Glutamatergic neuron (in vitro differentiated cells): ENCODE measurements at places on chromosomes 1 and 21. TPM values are rescaled to one million over a fixed set of nuclear protein-coding genes. Genes with fewer than 3 reads are reported as not detected.

TNNI3K gene
- not detected for total RNA-seq

STK40 gene
- total RNA-seq: 52.9 TPM

DNA sequence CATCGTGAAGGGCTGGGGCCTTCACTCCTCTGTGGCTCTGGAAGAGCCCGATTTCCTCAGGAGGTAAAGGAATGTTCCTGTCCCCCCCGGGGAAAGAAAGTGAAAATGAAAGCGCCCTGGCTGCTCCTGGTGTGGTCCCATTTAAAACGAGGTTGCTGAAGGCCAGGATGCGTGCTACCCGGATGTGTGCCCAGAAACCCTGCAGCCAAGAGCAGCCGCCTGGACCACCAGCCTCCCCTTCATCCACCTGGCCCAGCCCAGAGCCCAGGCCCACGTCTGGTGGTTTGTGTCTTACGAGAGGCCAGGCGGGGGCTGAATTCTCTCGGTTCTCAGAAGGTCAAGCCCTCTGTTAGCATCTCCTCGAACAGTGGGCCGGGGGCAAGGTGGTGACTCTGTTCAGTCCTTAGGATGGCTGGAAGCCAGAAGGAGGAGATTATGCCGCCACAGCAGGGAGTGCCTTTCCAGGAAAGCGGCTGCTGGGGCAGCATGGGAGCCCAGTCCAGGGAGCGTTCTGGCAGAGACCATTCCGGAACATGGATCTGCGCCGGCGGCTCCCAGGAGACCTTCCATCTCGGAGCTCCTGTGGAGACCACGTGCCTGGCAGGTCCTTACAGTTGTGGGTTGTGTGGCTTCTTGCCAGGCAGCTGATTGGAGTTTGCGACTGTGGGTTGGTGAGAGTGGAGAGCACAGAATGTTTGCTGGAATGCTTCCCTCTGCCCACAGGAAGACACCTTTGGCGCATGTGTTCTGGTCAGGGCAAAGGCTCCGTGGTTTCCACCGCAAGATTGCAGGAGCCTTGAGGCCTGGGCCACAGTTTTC, 1.4 kb downstream of the GUK1 start:
- no peak for DNase-seq
- peak overlapping the region; percentile 93 for H3K4me3 ChIP-seq
- peaks cover 14% of the 10 kb centered on the region for H3K27me3 ChIP-seq
- peak overlapping the region; percentile 75 for H3K27ac ChIP-seq

DNA sequence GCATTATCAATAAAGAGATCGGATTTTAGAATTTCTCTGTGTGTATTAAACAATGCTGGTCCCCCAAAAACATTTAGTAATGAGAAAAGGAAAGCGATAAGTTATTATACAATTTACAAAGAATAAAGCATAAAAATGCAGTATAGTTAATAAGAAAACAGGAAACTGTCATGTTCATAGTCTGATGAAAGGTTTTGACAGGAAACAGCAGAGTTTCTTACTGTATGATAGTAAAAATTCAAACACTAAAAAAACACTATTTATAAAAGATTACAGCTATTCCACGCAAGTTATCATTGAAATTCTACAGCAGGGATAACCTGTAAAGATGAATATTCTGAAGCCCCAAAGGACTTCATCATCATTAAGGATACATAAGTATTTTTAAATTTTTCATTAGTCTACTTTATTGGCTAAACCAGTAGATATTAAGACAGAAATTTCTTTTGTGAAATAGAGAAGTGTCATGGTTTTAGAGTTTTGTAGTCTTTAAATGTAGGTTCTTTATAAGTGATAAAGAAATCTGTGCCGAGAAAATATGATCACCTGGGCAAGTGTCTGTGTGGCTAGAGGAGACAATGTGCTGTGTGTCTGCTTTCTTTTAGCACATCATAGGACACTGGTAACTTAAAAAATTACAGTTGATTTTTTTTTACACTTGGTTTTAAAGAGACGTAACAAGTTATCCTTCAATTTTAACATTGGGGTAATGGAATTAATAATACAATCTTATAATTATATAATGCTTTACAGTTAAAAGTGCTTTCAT, 49.7 kb upstream of the GFI1 start:
- no peaks in the 10 kb centered on the region for H3K27me3 ChIP-seq
- no peaks in the 10 kb centered on the region for H3K36me3 ChIP-seq

GRCh38 chr1:32724678-32725614, 22.4 kb upstream of the SYNC start:
- no peak overlapping the region for H3K4me3 ChIP-seq
- H3K36me3 ChIP-seq: no peaks in the 10 kb centered on the region
- no peak overlapping the region for H3K27ac ChIP-seq
- DNase-seq: no peak
- peaks cover 19% of the 10 kb centered on the region for H3K27me3 ChIP-seq

- peaks cover 12% of the 10 kb centered on the region for H3K27me3 ChIP-seq
- no peaks in the 10 kb centered on the region for H3K36me3 ChIP-seq
- no peak within 1 kb of the TSS for H3K4me3 ChIP-seq
Measured at GRCh38 chr1:1540090-1540817, at the start of gene TMEM240. Gene TMEM240 (minus strand): TSS chr1:1540624. CDS start chr1:1540346, 278 bp downstream.

DNA sequence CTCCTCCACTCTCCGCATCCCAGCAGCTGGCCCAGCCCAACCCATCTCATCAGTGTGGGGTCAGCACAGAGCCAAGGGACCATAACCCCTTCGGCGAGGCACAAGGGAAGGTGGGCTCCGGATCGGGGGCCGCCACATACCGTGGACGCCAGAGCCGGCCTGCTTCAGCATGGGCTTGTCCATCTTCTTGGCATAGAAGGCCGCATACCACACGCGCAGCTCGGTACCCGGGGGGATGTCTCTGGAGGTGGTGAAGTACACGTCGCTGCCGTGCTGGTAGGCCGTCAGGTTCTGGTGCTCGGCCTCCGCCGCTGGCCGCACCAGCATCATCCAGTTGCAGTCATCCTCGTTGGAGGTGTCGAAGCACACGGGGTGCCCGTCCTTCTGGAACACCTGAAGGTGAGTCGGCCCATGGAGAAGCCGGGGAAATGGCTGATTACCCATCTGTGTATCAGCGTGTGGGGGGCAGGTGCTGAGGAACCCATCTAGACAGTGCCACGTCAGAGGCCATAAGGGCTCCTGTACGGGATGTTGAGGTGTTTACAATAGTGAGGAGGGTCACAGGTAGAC, 24.6 kb downstream of the PRDM15 start:
- no peak for DNase-seq
- no peak overlapping the region for H3K27ac ChIP-seq
- no peak overlapping the region for H3K4me3 ChIP-seq
- H3K4me1 ChIP-seq: no peaks in the 10 kb centered on the region

- H3K27me3 ChIP-seq: peaks cover 1% of the 10 kb centered on the region
- no peaks in the 10 kb centered on the region for H3K4me1 ChIP-seq
- DNase-seq: peak; percentile 48
- peak overlapping the region; percentile 21 for H3K27ac ChIP-seq
Measured at GRCh38 chr1:42777852-42778251, 6.9 kb upstream of the TMEM269 start.

DNA sequence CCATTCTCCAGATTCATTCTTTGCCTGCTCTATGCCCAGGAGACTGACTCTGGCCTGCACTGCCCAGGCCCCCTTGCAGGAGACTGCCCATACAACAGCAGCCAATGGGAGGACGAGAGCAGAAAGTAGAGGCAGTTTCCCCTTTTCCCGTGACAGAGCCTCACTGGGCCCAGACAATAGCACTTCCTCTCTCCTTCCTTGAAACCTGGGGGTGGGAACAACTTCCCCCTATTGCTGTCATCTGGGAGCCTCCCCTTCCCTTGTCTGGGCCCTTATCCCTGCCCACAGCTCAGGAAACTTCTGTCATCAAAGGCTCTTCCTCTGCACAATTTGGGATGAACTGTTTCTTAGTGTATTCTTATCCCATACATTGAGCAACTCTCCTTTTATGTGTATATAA, 60.8 kb upstream of the KCNJ15 start:
- peaks cover 17% of the 10 kb centered on the region for H3K36me3 ChIP-seq
- no peaks in the 10 kb centered on the region for H3K27me3 ChIP-seq
- no peak overlapping the region for H3K27ac ChIP-seq

- no peak overlapping the region for H3K4me3 ChIP-seq
- H3K27ac ChIP-seq: no peak overlapping the region
- H3K4me1 ChIP-seq: peaks cover 8% of the 10 kb centered on the region
- DNase-seq: no peak
Measured at GRCh38 chr1:94993931-94994645, 67.2 kb upstream of the CNN3 start.

DNA sequence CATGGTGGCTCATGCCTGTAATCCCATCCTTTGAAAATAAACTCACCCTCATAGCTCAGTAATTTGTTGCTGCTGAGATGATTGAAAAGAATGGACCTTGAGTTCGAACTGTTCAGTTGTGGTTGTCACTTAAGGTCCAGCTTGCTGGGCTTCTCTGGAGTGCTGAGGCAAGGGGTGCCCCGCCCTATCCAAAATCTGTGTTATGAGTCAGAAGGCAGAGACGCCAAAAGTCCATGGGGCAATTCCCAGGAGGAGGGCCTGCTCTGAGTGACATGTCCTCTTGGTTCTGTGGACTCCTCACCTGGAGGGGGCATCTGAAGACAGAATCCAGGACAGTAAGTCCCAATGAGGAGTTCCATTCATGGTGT, 64.8 kb downstream of the MYOM3 start:
- H3K4me1 ChIP-seq: peaks cover 3% of the 10 kb centered on the region
- no peaks in the 10 kb centered on the region for H3K36me3 ChIP-seq
- peaks cover 5% of the 10 kb centered on the region for H3K27me3 ChIP-seq
- H3K27ac ChIP-seq: no peak overlapping the region
- DNase-seq: no peak

DNA sequence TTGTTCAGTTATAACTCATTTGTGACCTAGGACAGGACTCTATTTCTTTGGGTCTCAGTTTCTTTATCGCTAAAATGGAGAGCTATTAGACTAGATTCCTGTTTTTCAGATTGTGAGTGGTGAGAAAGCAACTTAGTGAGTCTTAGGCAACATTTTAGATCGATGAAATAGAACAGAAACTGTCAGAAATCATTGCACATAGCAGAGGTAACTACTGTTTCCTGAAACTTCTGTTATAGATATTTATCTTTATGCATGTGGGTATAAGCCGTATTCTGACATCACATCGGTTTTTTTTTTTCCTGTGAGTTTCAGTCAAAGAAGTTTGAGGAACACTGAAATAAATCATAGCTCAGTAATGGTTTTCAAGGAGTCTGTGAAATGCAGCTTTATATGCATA, 42.1 kb upstream of the DNAJC6 start:
- H3K27ac ChIP-seq: no peak overlapping the region
- H3K4me1 ChIP-seq: peaks cover 9% of the 10 kb centered on the region
- DNase-seq: no peak
- no peak overlapping the region for H3K4me3 ChIP-seq

DNA sequence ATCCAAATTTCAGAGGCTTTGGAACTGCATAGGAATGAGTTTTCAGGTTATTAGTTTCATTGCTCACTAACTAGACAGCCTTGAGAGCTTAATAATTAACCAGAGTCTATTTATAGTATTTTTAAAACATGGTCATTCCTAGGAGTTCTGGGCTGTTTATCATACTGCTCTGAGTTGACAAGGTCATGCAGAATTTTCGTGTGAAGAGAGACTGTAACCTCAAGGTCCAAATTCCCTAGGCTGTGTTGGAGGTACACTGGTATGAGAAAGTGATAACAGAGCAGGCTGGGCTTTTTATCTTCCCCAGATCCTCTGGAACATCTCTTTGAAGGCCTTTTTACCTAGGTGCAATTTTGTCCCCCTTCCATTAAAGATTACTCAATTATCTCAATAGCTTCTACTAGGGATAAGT, 736.3 kb downstream of the LTN1 start:
- H3K36me3 ChIP-seq: no peaks in the 10 kb centered on the region
- H3K27ac ChIP-seq: no peak overlapping the region
- DNase-seq: no peak
- H3K4me3 ChIP-seq: no peak overlapping the region
- no peaks in the 10 kb centered on the region for H3K27me3 ChIP-seq
- no peaks in the 10 kb centered on the region for H3K4me1 ChIP-seq

PGBD5 gene
- total RNA-seq: 72.4 TPM

C4BPA gene
- not detected for total RNA-seq

DNA sequence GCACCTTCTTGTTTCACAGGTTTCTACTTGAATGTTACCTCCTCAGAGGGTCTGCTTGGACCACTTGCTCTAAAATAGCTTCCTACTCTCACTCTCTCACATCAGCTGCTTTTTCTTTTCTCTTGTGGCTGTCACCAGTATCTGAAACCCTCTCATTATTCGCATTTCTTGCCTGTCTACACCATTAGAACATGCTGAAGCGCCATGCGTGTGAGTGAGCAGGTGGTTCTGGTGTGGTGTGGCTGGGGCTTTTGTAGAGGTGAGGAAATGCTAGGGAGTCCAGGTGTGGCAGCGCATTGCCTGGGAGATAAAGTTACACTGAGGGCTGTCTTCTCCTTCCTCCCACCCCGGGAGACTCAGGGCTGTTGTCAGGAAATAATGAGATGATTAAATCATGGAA, 4.1 kb downstream of the ZNF362 start:
- H3K4me3 ChIP-seq: peak overlapping the region; percentile 22
- peaks cover 12% of the 10 kb centered on the region for H3K27me3 ChIP-seq
- peaks cover 32% of the 10 kb centered on the region for H3K4me1 ChIP-seq

KLHL12 gene
- total RNA-seq: 30.9 TPM

DNA sequence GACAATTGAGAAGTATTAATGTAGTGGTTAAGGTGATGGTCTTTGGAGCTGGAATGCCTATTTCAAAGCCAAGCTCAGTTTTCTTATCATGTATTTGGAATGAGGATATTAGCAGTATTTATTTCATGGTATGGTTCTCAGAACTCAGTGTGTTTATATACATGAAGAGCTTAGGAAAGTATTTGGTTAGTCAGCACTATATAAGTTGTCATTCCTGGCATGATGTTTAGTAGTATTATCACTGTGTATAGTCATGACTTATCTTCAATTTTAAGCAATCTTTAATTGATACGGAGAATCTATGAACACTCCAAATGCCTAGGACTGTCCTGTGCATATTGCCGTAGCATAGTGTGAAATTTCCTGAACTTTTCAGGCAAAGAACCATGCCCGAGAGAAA, 501.9 kb upstream of the USP24 start:
- peaks cover 23% of the 10 kb centered on the region for H3K4me1 ChIP-seq
- no peaks in the 10 kb centered on the region for H3K36me3 ChIP-seq
- H3K4me3 ChIP-seq: no peak overlapping the region
- no peak for DNase-seq
- no peak overlapping the region for H3K27ac ChIP-seq
- H3K27me3 ChIP-seq: no peaks in the 10 kb centered on the region

DNA sequence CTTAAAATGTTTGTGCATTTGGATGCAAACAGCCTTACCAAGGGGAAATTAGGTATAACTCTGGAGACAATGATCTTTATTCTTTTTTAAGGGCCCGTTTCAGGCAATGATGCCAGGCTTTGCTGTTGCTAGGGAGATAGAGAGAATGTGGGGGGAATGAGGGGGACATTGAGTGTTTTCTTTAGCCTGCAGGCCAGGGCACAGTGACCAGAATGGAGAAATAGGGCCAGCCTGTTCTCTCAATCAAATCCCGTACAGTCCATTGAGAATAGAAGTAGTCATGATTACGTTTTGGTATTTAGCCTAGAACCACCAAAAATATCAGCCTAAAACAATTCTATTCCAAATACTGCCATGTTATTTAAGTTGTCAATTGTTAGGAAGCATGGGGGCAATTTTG, 49.0 kb downstream of the RGS7 start:
- H3K27ac ChIP-seq: peak overlapping the region; percentile 53
- H3K27me3 ChIP-seq: no peaks in the 10 kb centered on the region
- DNase-seq: no peak
- peaks cover 4% of the 10 kb centered on the region for H3K4me1 ChIP-seq

- no peak overlapping the region for H3K4me3 ChIP-seq
- no peaks in the 10 kb centered on the region for H3K27me3 ChIP-seq
- no peak overlapping the region for H3K27ac ChIP-seq
- peaks cover 19% of the 10 kb centered on the region for H3K4me1 ChIP-seq
- no peak for DNase-seq
- H3K36me3 ChIP-seq: peaks cover 5% of the 10 kb centered on the region
Measured at GRCh38 chr1:237005674-237006073, 1.4 kb upstream of the MT1HL1 start.
